ENCODE measurements at places on chromosomes 6 and 20. TPM values are rescaled to one million over a fixed set of nuclear protein-coding genes. Genes with fewer than 3 reads are reported as not detected.

PSMB9 gene
- 265 TPM for total RNA-seq

NKX2-2 gene
- total RNA-seq: not detected

DNA sequence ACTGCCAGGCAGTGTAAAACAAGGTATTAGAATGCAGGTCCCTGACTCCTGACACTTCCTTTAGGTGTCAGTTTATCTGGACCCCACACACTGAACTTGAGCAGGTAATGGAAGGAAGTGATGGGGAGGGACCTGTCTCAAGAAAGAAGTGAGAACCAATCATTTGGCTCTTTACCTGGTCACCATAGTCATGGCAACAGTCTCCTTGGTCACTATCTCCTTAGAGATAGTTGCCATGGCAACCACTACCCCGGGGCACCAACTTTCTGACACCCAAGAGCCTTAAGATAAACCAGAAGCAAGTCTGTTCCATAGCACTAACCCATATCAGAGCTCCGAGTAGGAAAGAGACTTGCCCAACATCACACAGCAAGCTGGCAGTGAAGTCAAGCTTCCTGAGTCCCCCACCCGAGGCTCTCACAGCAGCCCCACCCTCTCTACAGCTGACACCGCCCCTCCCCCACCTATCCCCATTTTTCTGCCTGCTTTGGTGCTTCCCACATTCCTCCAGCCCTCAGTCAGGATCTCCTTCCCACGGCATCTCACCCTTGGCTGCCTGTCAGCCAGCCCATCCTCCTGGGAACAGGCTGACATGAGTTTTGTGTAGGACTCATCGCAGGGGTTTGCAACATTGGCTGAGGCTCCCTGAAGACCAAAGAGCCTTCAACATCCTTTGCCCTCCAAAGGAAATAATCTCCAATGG, 16.3 kb upstream of the HM13 start:
- no peaks in the 10 kb centered on the region for H3K4me1 ChIP-seq
- no peak for DNase-seq

- peaks cover 68% of the 10 kb centered on the region for H3K27me3 ChIP-seq
- no peaks in the 10 kb centered on the region for H3K36me3 ChIP-seq
- no peak for DNase-seq
- no peak within 1 kb of the TSS for H3K27ac ChIP-seq
Measured at GRCh38 chr6:11043961-11044711, at the start of gene ELOVL2. Gene ELOVL2 (minus strand): TSS chr6:11044305. CDS start chr6:11044230, 75 bp downstream.

All from activated T-helper 2 cell treated with anti-CD3 and anti-CD28 coated beads, Interferon-gamma antibody, Interleukin-2, Interleukin-4, amounts not matched to agents 10 μg/mL and 5 μg/mL and 100 μg/mL, durations not matched to agents 14 hours and 24 hours and 36 hours (primary cell).